ENCODE measurements at places on chromosomes 16 and 17. TPM values are rescaled to one million over a fixed set of nuclear protein-coding genes. Genes with fewer than 3 reads are reported as not detected.

DNA sequence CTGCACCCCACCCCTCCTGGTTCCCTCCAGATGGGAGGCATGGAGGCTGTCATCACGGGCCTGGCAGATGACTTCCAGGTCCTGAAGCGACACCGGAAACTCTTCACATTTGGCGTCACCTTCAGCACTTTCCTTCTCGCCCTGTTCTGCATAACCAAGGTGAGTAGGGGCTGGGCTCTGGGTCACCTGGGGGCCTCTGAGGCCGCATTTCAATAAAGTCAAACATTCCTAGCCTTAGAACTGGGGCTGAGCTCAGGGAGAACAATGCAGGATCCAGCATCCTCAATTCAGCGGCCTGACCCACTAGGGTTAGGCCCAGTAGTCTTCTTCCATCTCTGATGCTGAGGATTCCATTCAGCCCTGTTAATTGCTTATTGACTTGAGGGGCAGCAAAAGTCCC lies 42.1 kb downstream of the SLC6A2 start:
- DNase-seq: no peak

DNA sequence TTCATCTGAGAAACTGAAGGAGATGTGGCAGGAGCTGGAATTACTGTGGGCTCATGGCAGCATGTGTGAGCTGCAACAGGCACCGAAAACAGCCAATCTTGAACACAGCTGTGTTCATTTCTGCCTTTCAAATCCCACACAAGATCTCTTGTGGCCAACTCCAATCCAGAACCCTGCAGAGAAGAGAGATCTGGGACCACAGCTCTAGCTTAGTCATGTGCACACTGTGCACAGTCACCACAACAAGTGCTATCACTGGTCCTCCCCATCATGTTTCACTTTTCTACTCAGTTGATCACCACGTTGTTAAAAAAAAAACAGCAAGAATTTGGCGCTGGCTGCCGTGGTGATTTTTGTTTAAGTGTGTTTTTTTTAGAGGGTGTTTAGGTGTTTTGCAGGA lies 254.5 kb upstream of the ELAC2 start:
- DNase-seq: no peak

GRCh38 chr17:77437747-77438146 lies 297.0 kb downstream of the SEC14L1 start:
- DNase-seq: no peak

The TP53TG3 gene
- not detected for polyA plus RNA-seq

DNA sequence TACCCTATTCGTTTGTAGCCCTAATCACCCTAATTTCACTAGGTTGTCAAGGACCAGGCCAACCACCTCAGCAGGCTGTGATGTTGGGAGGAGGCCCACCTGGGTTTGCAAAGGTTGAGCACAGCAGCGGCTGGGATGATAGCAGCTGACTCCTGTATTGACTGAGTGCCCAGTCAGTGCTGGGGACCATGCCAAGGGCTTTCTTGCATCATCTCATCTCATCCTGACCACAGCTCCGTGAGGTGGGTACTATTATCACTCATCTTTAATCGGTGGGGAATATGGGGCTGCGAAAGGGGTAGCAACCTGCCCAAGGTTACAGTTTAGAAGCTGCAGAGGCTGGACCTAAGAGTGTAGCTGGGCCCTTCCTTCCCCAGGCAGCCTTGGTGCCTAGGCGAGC lies 11.7 kb downstream of the ATPAF2 start:
- DNase-seq: no peak

The PPL gene
- 29.3 TPM for polyA plus RNA-seq

The KRTAP1-5 gene
- polyA plus RNA-seq: not detected

DNA sequence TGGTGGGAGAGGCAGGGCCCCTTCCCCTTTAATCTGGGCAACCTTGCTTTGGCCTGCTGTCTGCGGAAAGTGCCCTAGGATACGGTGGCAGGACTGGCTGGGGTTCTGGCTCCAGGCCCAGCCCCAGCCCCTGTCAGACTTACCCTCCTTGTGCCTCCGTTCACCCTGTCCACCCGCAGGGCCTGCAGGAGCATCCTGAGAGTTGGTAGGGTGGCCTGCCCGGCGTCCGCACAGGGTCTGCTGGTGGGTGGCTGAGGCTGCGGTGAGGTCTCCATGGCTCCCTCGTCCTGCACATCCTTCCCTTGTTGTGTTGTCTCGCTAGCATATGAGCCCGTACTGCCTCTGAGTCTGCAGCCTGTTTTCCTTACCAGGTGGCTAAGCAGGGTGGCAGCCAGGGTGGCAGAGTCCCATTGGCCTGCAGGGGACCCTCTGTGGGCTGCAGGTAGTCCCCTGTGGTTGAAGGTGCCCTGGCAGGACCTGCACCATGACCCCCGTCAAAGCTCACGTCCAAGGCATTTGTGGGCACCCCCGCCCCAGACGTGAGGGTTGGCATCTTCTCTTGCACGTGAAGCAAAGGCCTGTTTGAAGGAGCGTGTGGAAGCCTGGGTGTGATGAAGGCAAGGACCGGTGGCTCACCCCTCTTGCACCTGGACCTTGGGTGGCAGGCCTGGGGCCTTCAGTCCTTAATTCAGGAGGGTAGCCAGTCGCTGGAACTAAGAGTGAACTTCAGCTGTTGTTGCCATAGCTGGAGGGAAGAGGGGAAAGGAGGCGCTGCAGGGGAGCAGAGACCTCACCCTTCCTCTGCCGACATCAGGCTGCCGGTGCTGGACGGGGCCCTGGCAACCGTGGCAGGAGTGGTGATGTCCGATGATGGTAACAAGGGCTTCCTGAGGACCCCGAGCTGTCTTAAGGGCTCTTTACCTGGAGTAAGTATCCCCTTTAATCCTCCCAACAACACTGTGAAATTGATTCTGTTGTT lies 293.7 kb downstream of the SEC14L1 start:
- DNase-seq: no peak

- peak; percentile 65 for DNase-seq
Observed at GRCh38 chr16:72501739-72502593, 330.0 kb upstream of the PMFBP1 start.

DNA sequence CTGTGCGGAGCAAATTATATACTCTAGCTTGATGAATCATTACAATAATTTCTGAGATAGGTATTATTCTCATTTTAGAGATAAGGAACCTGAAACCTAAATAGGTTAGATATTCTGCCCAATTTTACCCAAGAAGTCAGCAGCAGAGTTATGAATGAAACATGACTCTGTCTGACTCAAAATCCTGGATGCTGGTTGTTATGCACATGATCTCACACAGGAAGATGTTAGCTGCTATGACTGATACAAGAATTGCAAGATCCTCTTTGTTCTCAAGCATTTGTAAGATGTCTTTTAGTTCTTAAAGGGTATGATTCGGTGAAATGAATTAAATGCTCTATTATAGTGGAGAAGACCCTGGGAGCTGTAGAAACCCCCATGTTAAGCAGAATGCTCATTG lies 447.8 kb downstream of the KIF2B start:
- no peak for DNase-seq

GRCh38 chr17:63191610-63192009 lies 225.6 kb downstream of the TANC2 start:
- no peak for DNase-seq

GRCh38 chr17:38419508-38419981 lies 8.7 kb upstream of the ARHGAP23 start:
- DNase-seq: no peak

- DNase-seq: no peak
Observed at GRCh38 chr16:54284319-54284930, 2.2 kb downstream of the IRX3 start.

- DNase-seq: no peak
Observed at GRCh38 chr17:73165616-73166404, 1.0 kb downstream of the SSTR2 start.

DNA sequence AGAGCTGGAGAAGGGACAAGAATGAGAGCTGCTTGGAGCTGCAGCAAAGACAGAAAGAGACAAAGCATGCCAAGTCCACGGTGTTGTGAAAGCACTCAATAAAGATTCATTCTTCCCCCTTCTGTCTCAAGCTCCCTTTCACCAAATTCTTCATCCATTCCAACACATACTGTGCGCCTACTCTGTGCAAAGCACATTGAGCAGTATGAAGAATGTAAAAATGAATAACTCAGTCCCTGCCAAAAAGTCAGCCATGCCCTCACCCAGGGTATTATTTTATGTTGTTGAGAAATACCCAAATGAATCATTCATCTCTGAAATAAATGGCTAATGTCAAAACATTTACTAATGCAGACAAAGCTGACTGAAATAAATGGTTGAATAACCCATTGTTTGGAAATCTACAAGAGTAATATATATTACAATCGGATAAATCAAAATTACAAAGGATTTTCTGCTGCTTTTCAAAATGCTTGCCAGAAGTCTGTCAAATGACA lies 282.9 kb upstream of the IRX5 start:
- no peak for DNase-seq

The SLC12A3 gene
- 49.8 TPM for polyA plus RNA-seq

DNA sequence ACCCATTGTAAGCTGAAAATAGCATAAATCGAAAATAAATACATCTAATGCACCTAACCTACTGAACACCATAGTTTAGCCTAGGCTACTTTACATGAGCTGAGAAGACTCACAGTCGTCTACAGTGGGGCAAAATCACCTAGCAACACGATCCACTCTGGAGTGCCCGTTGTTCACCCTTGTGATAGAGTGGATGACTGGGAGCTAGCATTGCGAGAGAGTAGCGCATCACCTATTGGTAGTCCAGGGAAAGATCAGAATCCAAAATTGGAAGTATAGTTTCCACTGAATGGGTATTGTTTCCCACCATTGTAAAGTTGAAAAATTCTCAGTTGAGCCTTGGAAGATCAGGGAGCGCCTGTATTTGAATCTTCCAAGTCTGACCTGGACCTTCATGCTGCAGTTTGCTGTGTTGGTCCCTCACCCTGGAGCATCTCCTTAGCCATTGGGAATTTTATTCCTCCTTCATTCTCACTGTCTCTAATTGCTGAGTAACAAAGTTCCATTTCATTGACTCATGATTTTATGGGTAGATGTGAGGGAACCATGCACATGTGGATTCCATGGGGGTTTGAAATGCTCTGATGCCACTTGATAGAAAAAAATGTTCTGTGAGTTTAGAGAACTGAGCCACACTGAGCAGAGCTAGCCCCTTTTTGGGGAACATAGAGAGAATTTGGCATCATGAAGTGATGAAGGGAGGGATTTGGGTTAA lies 19.6 kb downstream of the AKAP1 start:
- no peak for DNase-seq

Measured in renal cortex interstitium (tissue), 15 donors.